ENCODE measurements at places on chromosomes 4 and X.

GRCh38 chrX:150146271-150146896, 208.1 kb upstream of the EOLA2 start:
- DNase-seq: no peak

- peak; percentile 12 for DNase-seq
Observed at GRCh38 chr4:108433832-108434231, 186.5 kb upstream of the RPL34 start.

DNA sequence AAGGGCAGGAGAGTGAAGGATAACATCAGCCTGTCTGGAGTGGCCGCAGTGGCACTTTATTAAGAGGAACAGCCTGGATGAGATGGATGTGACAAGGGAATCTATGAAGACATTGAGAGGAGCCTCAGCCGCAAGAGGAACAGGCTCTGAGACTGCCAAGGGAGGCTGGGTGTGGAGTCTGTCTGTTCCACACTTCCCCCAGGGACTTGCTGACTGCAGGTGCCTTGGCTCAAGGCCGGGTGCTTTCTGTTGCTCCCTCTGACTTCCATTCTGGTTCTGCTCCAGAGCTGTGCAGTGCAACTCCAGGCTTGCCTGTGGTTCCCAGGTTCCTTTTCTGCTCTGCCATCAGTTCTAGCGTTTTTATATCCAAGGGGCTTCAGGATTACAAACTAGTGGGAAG, 54.6 kb downstream of the FRMPD3 start:
- no peak for DNase-seq

DNA sequence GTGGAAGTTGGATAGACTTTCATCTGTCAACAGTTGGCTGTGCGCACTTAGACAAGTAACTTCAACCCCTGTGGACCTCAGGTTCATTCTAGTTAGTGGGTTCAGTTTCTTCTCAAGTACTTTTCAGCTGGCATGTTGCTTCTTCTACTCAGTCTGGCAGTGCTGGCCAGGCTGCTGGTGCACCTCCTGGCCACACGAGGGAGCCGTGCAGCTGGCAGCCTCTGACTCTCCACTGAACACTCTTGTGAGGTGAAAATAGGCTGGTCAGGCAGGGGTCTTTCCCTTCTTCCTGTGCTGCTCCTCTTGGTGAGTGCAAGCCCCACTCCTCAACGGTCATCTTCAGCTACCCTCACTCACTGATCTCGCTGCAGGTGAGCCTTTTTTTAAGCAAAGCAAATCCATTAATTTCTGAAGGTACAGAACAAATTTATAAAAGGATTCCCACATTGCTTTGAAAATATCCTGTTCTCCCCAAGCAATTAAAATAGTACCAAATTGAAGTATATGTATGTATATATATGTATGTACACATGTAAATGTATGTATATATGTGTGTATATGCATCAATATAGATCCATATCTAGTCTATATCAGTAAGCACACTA, 30.6 kb downstream of the LONRF3 start:
- peak; percentile 2 for DNase-seq

GRCh38 chr4:40221744-40222143, 24.9 kb downstream of the RHOH start:
- DNase-seq: no peak

- no peak for DNase-seq
Observed at GRCh38 chrX:41796046-41796445, 72.1 kb downstream of the GPR82 start.

DNA sequence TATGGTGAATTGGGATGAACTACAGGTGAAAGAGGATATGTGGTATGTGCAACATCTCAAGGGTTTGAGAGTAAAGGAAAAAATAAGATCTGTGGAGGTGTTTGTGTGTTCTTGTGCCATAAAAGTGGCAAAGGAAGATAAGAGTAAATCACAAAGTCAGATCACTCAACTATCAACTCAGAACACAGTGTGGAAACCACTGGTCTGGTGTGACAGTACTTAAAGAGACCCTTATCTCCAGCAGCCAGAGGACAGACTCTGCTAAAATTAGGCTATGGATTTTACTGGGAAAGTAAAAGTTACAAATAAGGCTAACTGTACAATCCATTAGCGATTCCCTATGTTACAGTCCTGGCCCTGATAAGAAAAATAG, 54.0 kb upstream of the PRDM8 start:
- no peak for DNase-seq

GRCh38 chrX:65451663-65452062, 82.9 kb downstream of the LAS1L start:
- peak; percentile 8 for DNase-seq

- DNase-seq: peak; percentile 4
Observed at GRCh38 chr4:43132010-43132582, 239.6 kb downstream of the GRXCR1 start.

GRCh38 chrX:18401848-18402213, 23.6 kb upstream of the CDKL5 start:
- DNase-seq: no peak

DNA sequence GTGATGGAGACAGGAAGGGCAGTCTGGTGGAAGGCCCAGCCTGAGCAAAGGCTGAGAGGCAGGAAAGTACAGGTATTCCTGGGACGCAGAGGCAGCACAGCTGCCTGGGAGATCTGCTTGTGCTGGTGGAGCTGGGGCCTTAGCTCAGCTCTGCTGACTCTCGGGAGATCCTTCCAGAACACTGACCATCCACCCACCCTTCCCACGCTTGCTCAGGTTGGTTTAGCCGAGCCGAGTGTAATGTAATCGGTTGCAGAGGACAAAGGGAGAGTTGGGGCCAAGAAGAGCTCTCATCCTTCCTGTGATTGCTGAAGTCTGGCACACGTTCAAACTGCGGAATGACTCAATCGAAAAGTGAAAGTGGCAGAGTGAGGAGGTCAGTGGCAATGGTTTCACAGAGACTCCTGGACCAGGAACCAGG, 43.1 kb upstream of the GPR78 start:
- no peak for DNase-seq

- no peak for DNase-seq
Observed at GRCh38 chr4:21882051-21882839, 66.3 kb downstream of the KCNIP4 start.

- DNase-seq: no peak
Observed at GRCh38 chr4:57985161-57985560, 875.0 kb upstream of the IGFBP7 start.

DNA sequence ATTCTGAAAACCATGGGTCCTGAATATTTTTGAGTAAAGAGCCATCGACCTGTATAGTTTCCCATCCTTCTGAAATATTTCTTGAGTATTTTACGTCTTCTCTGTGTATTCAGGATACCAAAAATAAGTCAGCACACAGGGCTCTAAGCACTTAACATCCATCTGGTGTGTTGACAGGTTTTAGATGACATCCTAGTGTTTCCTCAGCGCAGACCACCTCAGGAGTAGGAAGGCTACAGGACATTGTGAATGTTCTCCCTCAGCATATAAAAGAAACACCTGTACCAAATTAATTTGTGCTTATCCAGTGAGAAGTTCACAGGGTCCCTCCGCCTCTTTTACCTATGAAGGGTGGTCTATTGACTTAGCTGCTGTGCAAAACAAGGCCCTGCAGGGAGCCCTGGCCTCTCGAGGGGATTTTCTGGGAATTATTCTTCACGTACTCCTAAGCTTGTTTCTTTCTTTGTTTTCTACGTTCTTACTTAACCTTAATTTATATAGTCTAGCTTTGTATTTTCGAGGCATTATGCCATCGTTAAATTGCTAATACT, 241.8 kb downstream of the FBXO8 start:
- DNase-seq: no peak

GRCh38 chr4:77127837-77128621, 29.0 kb upstream of the CCNG2 start:
- no peak for DNase-seq

GRCh38 chrX:46636223-46636622, 62.7 kb downstream of the CHST7 start:
- no peak for DNase-seq

- no peak for DNase-seq
Observed at GRCh38 chr4:102217775-102218355, 127.4 kb downstream of the SLC39A8 start.

- DNase-seq: no peak
Observed at GRCh38 chr4:57071326-57071725, 38.9 kb downstream of the IGFBP7 start.

GRCh38 chr4:118226311-118227010, 126.3 kb downstream of the PRSS12 start:
- DNase-seq: no peak

- no peak for DNase-seq
Observed at GRCh38 chrX:98067611-98068010, 1183.9 kb downstream of the RPA4 start.

DNA sequence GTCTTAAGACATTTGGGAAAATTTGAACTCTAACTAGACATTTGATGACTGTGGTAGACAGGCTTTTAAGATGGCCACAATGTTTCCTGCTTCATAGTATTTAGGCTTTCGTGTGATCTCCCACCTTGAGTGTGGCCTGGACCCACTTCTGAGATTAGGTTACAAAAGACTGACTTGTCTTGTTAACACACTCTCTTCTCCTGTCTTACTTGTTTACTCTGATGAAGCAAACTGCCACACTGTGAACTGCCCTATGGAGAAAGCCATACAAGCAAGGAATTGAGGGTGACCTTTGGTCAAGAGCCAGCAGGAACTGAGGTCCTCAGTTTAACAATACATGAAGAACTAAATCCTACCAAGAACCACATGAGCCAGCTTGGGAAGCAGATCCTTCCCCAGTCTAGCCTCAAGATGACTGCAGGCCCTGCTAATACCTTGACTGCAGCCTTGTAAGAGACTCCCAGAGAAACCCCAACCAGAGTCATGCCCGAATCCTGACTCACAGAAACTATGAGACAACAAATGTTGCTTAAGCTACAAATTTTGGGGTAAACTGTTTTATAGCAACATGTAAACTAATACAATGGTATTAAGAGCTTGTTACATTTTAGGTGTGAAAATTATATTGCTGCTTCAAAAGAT, 20.3 kb downstream of the UBA6 start:
- DNase-seq: no peak

DNA sequence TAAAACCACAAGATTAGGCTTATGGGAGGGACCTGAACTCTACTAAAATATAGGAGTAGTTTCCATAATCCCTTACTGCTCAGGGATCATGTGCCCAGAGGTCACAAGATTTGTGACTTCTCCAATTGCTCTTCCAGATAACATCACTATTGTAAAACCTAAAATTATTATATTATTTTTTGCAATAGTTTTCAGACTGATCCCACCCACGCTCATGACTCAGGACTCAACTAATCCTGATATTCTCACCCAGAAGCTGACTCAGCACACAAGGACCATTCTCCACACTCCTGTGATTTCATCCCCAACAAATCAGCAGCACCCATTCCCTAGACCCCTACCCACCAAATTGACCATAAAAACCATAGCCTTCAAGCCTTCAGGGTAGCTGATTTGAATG, 24.0 kb upstream of the RPL34 start:
- no peak for DNase-seq

DNA sequence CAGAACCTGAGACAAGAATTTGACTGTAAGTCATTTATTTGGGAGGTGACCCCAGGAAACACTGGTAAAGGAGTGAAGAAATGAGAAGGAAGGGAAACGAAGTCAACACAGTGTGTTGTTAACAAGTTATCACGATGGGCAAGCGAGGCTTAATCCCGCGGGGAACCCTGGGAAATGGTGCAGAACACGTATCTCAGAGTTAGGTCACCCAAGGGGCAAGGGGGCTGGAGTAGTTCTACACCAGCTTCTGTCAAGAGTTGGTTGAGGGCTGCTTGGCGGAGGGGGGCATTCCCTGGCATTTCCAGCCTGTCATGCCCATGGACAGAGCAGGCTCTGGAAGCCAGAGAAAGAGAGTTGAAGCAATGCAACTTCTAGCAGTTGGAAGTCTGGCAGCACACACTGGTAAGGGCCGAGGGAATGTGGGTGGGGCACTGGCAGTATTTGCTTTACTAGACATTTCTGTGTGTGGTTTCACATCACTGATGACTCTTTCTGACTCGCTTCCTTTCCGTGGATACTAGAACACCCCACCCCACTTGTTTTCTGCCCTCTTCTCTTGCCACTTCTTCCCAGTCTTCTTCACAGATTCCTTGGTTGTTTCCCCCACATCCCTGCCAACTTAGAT, 52.2 kb upstream of the ADGRG2 start:
- no peak for DNase-seq

- no peak for DNase-seq
Observed at GRCh38 chr4:80265571-80266252, 752 bp upstream of the FGF5 start.

DNA sequence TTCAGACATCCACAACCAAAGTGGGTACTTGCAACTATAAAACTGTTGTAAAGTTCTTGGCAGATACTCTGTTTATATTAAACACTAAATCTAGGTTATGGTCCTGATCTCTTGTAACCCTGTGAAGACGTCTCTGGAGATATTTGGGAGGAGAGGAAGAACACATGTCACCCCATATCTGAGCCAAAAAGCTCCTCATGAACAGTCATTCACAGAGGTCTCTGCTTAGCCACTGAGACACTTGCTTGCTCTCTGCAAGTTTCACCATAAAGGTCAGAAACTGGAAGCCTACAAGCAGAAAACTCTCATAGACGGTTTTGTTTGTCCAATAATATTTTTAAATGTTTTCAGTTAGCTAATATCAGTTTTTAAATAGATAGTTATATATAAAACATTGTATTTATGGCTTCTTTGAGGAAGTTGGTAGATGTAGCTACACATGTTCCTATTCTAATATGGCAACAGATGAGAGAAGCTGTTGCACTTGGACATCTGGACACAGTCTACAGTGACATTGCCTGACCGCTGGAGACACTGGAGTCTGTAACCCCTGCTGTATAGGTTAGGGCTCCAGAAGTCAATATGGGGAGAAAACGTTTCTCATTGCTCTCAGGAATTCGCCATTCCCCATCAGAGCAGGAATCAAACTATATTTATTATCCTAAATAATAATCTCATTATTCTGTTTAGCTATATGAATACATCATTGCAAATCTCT, 73.6 kb downstream of the C4orf46 start:
- DNase-seq: no peak

DNA sequence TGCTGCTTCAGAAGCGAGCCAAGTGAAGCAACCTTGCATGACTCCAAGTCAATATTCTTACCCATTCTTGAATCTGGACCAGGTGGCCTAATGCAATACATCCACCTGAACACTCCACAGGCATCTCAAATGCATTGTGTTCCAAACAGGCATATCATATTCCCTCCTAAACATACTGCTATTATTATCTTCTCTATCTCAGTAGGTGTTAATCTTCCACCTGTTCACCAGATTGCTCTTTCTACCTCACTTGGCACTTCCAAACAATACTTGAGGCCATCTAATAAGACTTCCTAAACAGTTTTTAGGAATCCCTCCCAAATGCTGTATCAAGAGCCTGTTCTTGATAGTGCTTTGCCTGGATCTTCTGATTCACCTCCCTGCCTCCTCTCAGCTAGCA, 90.7 kb downstream of the GPRIN3 start:
- DNase-seq: no peak

DNA sequence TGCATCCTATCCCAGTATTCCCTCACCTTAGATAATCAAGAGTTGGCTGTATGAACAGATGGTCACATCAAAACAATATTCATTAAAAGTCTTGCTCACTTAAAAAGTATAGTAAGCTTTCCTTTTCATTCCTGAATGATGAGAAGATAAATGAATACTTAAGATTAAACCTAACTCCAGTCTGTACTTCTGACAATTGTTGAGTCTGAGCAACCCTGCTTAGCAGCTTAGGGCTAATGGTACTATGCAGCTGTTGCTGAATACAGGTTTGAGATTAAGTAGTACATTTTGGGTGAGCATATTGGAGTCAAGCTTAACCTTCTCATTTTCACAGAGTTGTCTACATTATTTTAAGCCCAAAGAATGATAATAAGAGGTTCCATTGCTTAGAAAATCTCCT, 121.7 kb upstream of the ETNPPL start:
- no peak for DNase-seq
